ENCODE measurements at places on chromosomes 2 and 18.
A peak's percentile ranks its signal among the peaks of the same experiment; 100 is the strongest.

DNA sequence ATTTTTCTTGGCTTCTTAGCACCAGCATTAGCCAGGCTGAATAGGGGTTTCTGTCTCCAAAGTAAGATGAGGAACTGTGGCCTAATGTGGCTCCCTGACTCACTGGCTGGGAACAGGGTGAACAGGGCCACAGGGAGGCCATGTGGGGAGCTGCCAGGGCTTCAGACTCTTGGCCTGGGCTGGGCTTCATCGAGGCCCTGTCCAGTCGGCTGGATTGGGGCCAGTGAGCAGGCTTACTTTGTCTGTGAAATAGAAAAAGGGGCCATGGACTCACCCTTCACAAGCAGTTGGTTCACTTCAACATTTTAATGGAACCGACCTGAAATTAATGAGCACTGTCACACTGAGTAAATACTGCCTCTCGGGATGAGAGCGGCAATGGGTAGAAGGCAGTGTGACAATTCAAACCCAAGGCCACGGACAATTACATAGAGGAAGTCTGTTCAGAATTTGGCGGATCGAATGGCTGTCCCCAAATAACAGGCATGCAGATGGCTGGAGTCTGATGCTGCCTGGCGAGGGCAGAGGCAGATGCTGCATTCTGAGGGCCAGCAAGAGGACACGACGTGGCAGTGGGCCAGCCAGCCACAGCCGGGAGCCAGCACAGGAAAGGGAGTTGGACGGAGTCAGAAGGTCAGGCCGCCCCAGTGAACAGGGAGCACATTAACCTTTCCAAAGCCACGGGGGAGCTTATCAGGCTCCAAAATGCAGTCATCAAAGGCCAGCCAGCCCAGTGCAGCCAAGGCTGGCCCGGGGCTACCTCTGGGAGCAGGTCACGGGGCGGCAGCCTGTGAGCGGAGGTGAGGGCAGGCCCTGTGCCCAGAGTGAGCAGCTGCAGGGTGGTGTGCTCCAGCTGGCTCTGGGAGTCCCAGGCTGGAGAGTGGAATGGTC is 146.6 kb upstream of the REV1 start:
- peak; percentile 48 for DNase-seq

GRCh38 chr18:3401669-3402620 is 48.0 kb upstream of the TGIF1 start:
- no peak for DNase-seq

- DNase-seq = no peak
Observed at GRCh38 chr18:23936381-23936958, 78.1 kb upstream of the TTC39C start.

GRCh38 chr2:9717886-9718451 is 87.2 kb upstream of the YWHAQ start:
- no peak for DNase-seq

DNA sequence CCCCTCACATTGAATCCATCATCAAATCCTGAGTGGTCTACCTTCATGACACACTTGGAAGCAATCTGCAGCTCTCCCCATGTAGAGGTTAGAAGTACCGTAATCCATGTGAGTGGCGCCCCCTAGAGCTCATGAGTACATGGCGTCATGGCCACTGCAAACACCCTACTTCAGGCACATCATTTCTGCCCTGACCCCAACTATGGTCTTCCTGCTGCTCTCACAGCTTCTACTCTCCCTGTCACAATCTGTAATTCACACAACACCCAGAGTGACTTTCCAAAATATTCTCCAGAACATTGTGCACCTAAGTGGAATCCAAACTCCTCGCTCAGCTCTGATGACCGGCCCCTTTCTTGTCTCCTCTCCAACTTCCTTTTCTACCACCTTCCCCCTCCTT is 141.9 kb downstream of the ANKRD44 start:
- DNase-seq = peak; percentile 81

DNA sequence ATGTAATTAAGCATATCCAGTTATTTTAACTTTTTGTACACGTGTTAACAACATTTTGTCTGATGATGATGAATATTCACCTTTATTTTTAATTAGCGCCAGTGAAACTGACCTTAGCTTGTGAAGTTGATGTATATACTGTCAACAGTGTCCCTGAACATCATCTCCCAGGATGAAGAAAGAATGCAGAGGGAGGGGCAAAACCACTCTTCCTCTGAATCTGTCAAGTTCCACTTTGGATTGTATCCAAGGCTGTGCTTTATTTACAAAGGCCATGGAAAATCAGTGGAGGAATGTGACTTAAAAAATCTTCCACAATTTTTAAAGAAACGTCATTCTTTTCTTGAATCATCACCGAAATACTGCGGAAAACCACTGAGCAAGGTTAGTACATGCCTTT is 4.5 kb upstream of the RMDN2 start:
- DNase-seq = no peak

GRCh38 chr2:1829796-1830195 is 85.5 kb upstream of the PXDN start:
- no peak for DNase-seq

DNA sequence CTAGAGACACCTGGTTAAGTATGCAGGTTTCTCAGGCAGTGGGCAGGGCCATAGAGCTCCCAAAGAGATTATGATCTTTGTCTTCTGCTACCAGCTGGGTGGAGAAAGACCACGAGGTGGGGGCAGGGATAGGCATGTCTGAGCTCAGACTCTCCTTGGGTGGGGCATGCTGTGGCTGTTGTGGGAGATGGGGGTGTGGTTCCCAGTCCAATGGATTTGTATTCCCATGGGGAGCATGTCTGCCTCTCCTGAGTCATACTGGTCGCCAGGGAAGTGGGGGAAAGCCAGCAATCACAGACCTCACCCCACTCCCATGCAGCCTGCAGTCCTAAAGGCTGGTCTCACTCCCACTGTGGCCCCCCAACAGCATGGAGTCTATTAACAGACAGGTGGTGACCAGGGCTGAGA is 31.4 kb upstream of the RHOB start:
- DNase-seq = no peak

- DNase-seq = no peak
Observed at GRCh38 chr2:44351088-44351487, 10.2 kb downstream of the PREPL start.

- no peak for DNase-seq
Observed at GRCh38 chr2:75224636-75225094, 25.3 kb upstream of the TACR1 start.

GRCh38 chr2:16635791-16636699 is 29.6 kb downstream of the CYRIA start:
- DNase-seq = no peak

GRCh38 chr2:237878-238277 is 26.0 kb downstream of the SH3YL1 start:
- DNase-seq = no peak

- DNase-seq = no peak
Observed at GRCh38 chr2:113770929-113771328, 14.5 kb upstream of the SLC35F5 start.

Measured in glutamatergic neuron (in vitro differentiated cells).